Activated effector memory CD4-positive, alpha-beta T cell treated with Interleukin-2 at 50 U/mL for 16 hours (primary cell): ENCODE measurements at places on chromosomes 3 and 15.

GRCh38 chr15:70479056-70479455 is 284.3 kb downstream of the UACA start:
- DNase-seq = no peak

DNA sequence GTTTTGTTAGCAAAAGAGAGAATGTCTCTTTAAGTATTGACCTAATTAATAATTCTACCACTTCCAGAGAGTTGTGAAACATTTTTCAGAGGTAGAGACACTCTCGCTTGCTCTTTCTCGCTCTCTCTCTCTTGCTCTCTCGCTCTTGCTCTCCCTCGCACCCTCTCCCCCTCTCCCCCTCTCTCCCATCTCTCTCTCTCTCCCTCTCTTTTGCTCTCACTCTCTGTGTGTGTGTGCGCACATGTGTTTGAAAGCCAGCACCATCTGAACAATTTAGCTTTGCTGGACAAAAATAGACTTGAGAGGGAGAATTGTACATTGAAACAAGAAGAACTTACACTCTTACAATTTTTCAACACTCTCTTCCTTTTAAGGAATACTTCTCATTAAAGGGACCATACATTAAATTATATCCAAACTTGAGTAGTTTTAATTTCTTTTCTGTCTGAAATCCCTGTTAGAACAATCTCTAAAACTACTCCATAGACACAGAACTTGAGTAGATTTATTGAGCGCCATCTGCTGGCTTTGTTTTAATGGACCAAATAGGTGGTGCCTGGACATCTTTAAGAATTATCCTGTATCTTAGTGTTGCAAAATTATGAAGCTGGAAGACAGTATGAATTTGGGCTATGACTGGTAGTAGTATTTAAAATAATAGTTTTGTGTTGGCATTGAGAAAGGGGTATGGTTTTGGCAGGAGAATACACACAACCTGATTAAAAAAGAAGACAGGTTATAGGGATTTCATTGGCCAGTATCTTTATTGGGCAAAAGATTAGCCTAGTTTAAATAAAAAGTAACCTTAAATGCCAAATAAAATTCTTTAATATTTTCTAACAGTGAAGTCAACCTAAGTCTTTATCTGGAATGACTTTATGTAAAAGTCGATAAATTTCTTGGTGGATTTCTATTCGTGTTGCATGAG is 124.6 kb downstream of the AKAP13 start:
- DNase-seq = no peak

- no peak for DNase-seq
Measured at GRCh38 chr3:114253505-114253904, 16.1 kb upstream of the ZNF80 start.

DNA sequence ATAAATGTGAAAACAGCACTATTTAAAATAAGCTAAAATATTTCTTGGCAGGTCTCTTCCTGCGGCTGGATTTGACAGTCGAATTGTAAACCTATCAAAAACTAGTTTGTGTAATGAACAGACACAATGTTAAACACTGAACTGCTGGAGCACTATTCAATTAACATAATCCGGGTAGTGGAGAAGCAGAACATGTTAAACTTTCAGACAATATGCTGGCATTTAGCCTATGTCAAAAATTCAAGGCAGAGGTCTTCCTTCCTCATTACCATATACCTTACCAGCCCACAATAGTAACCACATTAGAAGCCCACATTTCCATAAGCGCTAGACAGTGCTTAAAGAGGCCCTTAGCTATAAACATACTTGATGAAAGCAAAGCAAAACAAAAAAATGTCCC is 1042.9 kb downstream of the ROBO1 start:
- no peak for DNase-seq

DNA sequence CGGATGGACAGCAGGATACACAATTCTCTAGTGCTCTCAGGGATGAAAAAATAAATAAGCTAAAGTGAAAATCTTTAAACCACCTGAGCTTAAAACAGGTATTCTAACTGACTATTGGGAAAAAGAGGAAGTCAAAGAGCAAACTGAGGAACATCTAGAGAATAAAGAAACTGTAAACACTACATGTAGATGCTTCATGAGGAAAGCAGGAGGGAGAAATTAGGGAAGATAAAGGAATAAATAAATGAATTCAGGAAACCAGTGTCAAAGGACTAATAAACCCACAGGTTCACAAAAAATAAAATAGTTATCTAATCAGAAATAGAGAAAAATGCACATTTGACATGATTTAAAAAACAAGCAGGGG is 525 bp upstream of the MCCC1 start:
- no peak for DNase-seq

DNA sequence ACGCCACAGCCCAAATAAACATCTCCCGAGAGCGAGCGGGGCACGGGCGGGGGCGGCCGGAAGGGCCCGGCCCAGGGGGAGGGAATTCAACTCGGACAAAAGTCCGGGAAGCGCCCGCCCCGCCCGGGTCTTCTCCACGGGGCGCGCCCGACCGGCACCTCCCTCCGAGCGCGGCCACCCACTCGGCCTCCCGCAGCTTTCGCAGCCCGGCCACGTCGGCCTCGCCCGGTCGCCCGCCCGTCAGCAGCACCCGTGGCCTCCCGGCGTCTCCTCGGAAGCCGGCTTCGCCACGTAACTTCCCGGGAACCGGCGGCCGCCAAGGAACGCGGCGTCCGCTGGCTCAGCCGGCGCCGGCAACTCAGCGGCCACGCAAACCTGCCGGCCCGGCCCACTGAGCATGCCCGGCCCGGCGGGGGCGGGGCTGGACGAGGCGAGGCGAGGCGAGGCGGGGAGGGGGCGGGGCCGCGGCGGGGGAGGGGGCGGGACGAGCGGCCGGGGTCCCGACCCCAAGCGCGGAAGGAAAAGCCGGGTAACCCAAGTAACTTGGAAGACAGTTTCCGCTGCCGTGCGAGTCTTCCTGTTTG is at the start of gene TJP1:
Gene TJP1, minus strand, starts transcription at position 369 of the 584 bp plus-strand sequence. CDS start 440 bp downstream, outside the sequence.
- DNase-seq = no peak

GRCh38 chr3:135034891-135035440 is 239.9 kb downstream of the EPHB1 start:
- DNase-seq = no peak

DNA sequence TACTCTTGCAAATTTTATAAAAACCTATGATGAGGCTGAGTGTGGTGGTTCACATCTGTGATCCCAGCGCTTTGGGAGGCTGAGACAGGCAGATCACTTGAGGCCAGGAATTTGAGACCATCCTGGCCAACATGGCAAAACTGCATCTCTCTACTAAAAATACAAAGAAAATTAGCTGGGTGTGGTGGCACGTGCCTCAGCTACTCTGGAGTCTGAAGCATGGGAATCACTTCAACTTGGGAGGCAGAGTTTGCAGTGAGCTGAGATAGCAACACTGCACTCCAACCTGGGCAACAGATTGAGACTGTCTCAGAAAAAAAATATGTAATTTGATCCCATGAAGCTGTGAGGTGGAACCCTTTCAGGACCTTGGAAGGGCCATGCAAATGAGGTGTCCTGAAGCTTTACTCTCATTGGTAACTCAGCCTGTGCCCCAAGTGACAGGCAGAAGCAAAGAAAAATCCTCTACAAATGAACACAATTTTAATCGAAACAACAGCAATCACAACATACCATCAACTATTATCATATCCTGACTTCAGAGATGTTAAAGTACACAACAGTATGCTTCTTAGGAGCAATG is 84.6 kb upstream of the CDV3 start:
- no peak for DNase-seq

GRCh38 chr3:171569571-171570132 is 109.4 kb upstream of the TNIK start:
- no peak for DNase-seq

DNA sequence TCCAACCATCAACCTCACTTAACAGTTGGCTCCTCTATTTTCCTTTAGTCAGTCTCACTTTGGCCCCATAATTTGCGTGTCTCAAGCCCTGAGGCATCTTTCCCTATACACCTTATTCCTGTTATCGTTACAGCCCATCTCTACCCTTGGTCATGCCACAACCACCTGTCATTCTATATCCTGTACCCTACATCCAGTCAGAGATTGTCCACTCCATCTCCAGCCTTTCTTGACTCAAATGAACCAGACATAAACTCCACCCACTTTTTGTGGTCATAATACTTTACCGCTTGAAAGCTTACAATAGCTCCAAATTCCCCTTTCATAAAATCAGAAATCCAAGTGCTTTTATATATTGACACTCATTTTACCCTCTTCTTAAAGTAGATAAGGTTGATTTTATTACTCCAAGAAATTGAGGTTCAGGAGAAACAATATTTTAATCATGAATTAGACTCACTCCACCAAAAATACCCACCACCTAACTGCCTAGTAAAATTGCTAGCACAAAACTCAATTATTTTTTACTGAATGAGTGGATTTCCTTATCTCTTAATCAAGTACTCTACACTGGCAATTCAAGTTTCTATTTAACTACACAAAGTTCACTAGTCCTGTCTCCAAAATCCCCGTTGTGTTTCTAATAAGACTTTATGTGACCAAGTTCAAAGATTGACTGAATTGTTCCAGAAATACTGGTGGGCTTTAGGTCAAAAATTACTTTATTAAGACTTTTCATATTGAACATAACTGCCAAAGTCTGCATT is 9.1 kb downstream of the CCR4 start:
- DNase-seq = no peak
